Peyer's patch (tissue), 4 donors: ENCODE measurements at places on chromosomes 2 and 18. TPM values are rescaled to one million over a fixed set of nuclear protein-coding genes. Genes with fewer than 3 reads are reported as not detected.

The CFC1 gene
- not detected for total RNA-seq

The CTAGE1 gene
- not detected for total RNA-seq

The RESP18 gene
- not detected for total RNA-seq

The SCYGR2 gene
- total RNA-seq = not detected

- DNase-seq = no peak
- H3K4me1 ChIP-seq = no peaks in the 10 kb centered on the region
- no peak overlapping the region for H3K4me3 ChIP-seq
- H3K27me3 ChIP-seq = no peaks in the 10 kb centered on the region
- H3K27ac ChIP-seq = no peak overlapping the region
Observed at GRCh38 chr18:38009320-38009719, 443.7 kb upstream of the CELF4 start.

The NEURL3 gene
- total RNA-seq = not detected

The DHRS9 gene
- 5.7 TPM for total RNA-seq

The OTOF gene
- not detected for total RNA-seq

GRCh38 chr2:26241928-26242436 lies 2.5 kb downstream of the HADHA start:
- no peak for DNase-seq
- no peak overlapping the region for H3K27ac ChIP-seq
- H3K27me3 ChIP-seq = no peaks in the 10 kb centered on the region
- H3K36me3 ChIP-seq = no peaks in the 10 kb centered on the region
- H3K4me3 ChIP-seq = no peak overlapping the region

The ARHGEF33 gene
- total RNA-seq = 0.18 TPM

- no peak overlapping the region for H3K27ac ChIP-seq
- no peaks in the 10 kb centered on the region for H3K36me3 ChIP-seq
- DNase-seq = no peak
- no peaks in the 10 kb centered on the region for H3K4me1 ChIP-seq
Observed at GRCh38 chr2:23695214-23695889, 231.6 kb downstream of the ATAD2B start.

The C1QL2 gene
- total RNA-seq = not detected

The HAAO gene
- total RNA-seq = 15.7 TPM

- no peak overlapping the region for H3K27ac ChIP-seq
- H3K4me3 ChIP-seq = no peak overlapping the region
- no peaks in the 10 kb centered on the region for H3K36me3 ChIP-seq
- no peak for DNase-seq
Observed at GRCh38 chr2:67032076-67032475, 365.1 kb upstream of the ETAA1 start.

DNA sequence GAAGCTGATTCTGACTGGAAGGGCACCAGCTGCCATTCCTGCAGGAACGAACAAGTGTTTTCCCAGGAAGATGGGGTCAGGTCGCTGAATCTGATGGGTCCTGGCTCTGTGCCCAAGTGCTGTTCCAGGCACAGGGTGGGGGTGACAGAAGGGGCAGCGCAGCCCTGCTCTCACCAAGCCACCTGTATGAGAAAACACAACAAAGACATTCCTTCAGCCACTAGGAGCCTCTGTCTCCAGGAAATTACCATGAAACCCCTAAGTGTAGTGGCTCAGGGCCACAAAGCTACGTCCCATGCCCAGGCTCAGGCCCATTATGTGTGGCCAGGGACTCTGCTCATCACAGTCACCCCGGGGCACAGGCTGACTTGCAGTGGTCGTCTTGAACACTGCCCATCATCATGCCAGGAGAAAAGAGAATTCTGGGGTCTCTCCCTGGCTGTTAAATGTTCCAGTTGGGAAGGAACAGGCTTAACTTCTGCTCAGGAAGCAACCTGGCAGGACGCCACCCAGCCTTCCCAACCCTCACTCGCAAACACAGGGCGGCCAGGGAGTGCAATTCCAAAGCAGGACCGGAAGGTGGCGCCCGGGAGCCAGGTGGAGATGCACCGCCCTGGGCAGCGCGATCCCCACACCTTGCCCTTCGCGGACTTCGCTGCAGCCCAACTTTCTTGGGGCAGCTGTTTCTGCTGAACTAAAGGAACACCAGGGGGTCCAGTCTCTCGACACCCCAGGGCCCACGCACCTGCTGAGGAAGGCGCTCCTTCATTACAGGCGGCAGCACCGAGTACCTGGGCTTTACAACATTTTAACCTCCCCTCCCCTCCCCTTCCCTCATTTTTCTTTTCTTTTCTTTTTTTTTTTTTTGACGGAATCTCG lies 11.0 kb upstream of the SFTPB start:
- no peaks in the 10 kb centered on the region for H3K27me3 ChIP-seq
- H3K36me3 ChIP-seq = no peaks in the 10 kb centered on the region
- no peaks in the 10 kb centered on the region for H3K4me1 ChIP-seq
- DNase-seq = peak; percentile 93

The DLX1 gene
- not detected for total RNA-seq

GRCh38 chr2:105806996-105807395 lies 62.3 kb downstream of the NCK2 start:
- H3K27me3 ChIP-seq = no peaks in the 10 kb centered on the region
- no peak for DNase-seq
- no peaks in the 10 kb centered on the region for H3K36me3 ChIP-seq

DNA sequence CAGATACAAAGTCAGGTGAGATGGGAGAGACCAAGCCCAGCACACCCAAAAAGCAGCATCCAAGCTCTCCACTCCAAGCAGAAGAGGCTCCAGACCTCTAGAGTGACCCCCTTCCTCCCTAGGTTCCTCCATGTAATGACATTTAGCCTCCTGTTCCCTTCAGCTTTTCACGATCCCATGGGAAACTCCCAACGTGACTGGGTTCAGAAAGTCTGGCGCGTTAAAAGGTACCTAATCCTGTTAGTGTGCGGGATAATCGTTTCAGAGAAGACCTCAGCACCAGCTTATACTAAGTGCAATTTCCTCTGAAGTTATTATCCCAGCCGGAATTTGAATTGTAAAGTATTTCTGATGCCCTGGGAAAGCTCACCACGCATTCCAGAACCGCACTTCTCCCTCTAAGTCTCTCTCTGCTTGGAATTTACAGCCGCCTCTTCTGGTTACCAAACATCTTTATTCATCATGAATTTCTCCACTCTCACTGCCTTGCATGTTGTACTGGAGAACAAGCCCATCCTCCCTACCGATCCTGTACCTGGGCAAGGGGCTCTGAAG lies 46.9 kb downstream of the CCBE1 start:
- no peak overlapping the region for H3K4me3 ChIP-seq
- H3K27ac ChIP-seq = no peak overlapping the region
- no peaks in the 10 kb centered on the region for H3K4me1 ChIP-seq
- no peaks in the 10 kb centered on the region for H3K36me3 ChIP-seq
- no peaks in the 10 kb centered on the region for H3K27me3 ChIP-seq

GRCh38 chr2:215347878-215348277 lies 36.0 kb downstream of the ATIC start:
- H3K36me3 ChIP-seq = no peaks in the 10 kb centered on the region
- no peaks in the 10 kb centered on the region for H3K27me3 ChIP-seq
- no peak for DNase-seq
- no peak overlapping the region for H3K27ac ChIP-seq
- H3K4me3 ChIP-seq = no peak overlapping the region

GRCh38 chr2:85804583-85804982 lies 50.8 kb downstream of the ATOH8 start:
- H3K27me3 ChIP-seq = no peaks in the 10 kb centered on the region
- no peaks in the 10 kb centered on the region for H3K4me1 ChIP-seq
- no peak for DNase-seq
- no peak overlapping the region for H3K4me3 ChIP-seq
- H3K36me3 ChIP-seq = no peaks in the 10 kb centered on the region
- no peak overlapping the region for H3K27ac ChIP-seq

GRCh38 chr2:133444465-133444864 lies 123.8 kb downstream of the NCKAP5 start:
- H3K4me1 ChIP-seq = no peaks in the 10 kb centered on the region
- no peak for DNase-seq
- H3K27ac ChIP-seq = no peak overlapping the region
- H3K36me3 ChIP-seq = no peaks in the 10 kb centered on the region
- H3K4me3 ChIP-seq = no peak overlapping the region
- no peaks in the 10 kb centered on the region for H3K27me3 ChIP-seq

DNA sequence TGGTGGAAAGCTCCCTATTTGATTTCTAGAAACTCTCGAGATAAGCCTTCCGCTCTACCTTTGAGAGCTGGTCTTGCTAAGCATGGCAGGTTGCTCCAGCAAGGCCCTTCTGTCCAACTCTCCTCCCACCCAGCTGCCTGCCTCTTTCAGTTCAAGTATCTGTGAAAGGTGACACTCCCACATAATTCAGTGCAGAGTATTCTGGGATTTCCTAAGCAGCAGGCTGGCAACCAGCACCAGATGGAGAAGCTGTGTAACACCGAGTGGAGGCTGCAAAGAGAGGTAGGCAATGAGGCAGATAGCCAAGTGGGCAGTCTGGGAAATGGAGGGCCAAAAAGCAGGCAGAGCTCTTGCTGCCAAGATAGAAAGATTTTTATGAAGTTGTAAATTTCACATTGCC lies 88.4 kb upstream of the CAVIN2 start:
- no peaks in the 10 kb centered on the region for H3K4me1 ChIP-seq
- H3K36me3 ChIP-seq = no peaks in the 10 kb centered on the region
- H3K27me3 ChIP-seq = no peaks in the 10 kb centered on the region
- no peak overlapping the region for H3K4me3 ChIP-seq
- DNase-seq = no peak
- H3K27ac ChIP-seq = no peak overlapping the region

The OBSL1 gene
- 43.7 TPM for total RNA-seq

The LIPG gene
- 45.4 TPM for total RNA-seq

The CNTNAP5 gene
- not detected for total RNA-seq

DNA sequence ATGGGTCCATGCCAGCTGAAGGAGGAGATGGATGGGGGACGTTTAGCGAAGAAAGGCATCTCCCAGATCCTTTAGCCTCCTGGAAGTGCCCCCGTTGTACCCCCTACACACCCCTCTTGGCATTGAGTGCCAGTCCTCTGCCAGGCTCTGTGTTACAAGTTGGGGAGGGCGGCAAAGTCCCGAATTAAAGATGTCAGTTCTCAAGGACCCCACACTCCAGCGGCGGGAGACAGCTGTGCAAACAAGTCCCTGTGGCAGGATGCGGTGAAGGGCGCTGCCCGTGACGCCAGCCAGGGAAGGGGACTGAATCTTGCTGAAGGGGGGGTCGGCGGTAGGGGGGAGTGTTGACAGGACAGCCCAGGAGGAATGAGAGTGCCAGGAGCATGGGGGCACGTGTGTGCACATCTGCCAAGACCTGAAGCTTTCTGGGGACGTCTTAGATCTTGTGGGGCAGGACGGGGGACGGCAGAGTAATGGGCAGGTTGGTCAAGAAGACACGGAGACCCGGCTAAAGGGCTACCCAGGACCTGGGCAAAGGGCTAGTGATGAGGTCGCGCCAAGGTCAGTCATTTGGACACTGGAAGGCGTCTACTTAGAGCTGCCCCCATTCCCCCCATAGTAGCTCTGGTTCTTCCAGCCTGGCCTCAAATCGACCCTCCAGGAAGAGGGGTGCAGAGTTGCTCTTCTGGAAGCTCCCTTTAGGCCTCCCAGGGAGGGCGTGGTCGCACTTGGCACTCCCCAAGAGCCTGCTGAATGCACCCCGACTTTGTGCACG lies 2.8 kb upstream of the CTDSP1 start:
- peak overlapping the region; percentile 57 for H3K4me3 ChIP-seq
- peaks cover 7% of the 10 kb centered on the region for H3K36me3 ChIP-seq
- peak overlapping the region; percentile 95 for H3K27ac ChIP-seq
- no peaks in the 10 kb centered on the region for H3K27me3 ChIP-seq
- peak; percentile 93 for DNase-seq

- no peaks in the 10 kb centered on the region for H3K4me1 ChIP-seq
- H3K27me3 ChIP-seq = no peaks in the 10 kb centered on the region
- no peak overlapping the region for H3K4me3 ChIP-seq
Observed at GRCh38 chr2:8893474-8893873, 56.1 kb upstream of the KIDINS220 start.

DNA sequence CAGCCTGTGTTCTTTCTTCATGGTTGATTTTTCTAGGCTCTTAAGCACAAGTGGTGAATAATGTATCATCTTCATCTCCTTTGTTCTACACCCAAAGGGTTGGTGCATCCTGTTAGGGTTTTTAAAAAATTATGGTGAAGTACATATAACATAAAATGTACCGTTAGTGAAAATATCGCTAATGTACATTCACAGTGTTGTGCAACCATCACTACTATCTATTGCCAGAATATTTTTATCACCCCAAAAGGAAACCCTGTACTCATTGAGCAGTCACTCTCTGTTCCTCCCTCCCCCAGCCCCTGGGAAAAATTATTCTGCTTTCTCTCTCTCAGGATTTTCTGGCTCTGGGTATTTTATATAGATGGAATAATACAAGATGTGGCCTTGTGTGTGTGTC lies 98.5 kb downstream of the PRKCE start:
- DNase-seq = no peak
- H3K4me1 ChIP-seq = no peaks in the 10 kb centered on the region
- H3K4me3 ChIP-seq = no peak overlapping the region
- H3K27me3 ChIP-seq = no peaks in the 10 kb centered on the region
- H3K27ac ChIP-seq = no peak overlapping the region

DNA sequence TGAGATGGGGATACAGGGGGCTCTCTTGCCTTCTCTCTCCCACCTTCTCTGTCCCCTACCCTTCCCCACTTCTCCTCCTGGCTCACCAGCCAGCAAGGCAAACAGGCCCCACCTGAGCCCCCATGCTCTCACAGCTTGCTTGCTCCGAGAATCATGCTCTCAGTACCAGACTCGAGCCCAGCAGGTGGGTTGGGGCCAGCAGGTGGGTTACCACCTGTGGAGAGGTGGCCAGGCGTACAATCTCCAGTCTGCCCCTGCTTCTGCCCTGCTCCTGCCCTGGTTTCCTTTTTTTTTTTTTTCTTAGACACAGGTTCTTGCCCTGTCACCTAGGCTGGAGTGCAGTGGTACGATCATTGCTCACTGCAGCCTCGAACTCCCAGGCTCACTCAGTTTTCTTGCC lies 214.5 kb downstream of the SH3RF3 start:
- no peaks in the 10 kb centered on the region for H3K27me3 ChIP-seq
- no peak overlapping the region for H3K27ac ChIP-seq
- DNase-seq = no peak

DNA sequence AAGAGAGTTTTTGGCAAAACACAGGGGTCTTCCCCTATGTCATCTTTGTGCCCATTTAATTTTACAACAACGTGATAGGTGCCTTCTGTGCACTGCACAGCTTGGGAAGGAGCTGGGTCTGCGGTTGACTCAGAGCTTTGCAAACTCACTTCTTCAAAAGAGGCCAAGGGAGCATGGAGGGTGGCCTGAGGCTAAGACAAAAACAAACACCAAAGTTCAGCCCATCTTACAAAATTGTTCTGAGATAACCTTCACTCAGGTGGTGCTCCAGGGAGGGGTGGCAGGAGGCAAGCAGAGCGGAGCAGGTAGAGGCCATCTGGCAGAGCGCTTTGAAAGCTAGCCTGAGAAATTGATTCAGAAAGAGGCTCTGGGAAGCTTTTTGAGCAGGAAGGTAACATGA lies 9.8 kb downstream of the SOWAHC start:
- no peaks in the 10 kb centered on the region for H3K36me3 ChIP-seq
- no peak overlapping the region for H3K4me3 ChIP-seq
- no peaks in the 10 kb centered on the region for H3K27me3 ChIP-seq
- H3K27ac ChIP-seq = no peak overlapping the region
- DNase-seq = no peak
